AG20443 (cell line): ENCODE measurements at places on chromosomes 13 and 19.
A peak's percentile ranks its signal among the peaks of the same experiment; 100 is the strongest.

DNA sequence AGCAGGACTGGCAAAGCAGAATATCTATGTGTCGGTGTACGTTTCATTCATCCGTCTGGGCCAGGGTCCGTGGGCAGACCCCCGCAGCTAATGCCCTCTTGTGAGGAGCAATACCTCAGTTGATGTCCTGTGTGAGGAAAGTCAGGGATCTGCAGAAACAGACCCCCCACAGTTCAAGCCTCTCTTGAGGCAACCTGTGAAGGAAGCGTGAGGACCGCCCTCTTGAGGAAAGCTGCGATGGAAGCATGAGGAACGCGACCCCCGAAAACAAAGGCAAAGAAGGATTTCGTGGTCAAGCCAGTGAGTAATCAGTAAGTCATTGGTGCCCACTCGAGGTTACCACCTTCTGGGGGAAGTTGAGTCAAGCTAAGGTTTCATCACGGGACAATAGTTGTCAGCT lies 20.9 kb upstream of the ZNF83 start:
- no peak for DNase-seq

DNA sequence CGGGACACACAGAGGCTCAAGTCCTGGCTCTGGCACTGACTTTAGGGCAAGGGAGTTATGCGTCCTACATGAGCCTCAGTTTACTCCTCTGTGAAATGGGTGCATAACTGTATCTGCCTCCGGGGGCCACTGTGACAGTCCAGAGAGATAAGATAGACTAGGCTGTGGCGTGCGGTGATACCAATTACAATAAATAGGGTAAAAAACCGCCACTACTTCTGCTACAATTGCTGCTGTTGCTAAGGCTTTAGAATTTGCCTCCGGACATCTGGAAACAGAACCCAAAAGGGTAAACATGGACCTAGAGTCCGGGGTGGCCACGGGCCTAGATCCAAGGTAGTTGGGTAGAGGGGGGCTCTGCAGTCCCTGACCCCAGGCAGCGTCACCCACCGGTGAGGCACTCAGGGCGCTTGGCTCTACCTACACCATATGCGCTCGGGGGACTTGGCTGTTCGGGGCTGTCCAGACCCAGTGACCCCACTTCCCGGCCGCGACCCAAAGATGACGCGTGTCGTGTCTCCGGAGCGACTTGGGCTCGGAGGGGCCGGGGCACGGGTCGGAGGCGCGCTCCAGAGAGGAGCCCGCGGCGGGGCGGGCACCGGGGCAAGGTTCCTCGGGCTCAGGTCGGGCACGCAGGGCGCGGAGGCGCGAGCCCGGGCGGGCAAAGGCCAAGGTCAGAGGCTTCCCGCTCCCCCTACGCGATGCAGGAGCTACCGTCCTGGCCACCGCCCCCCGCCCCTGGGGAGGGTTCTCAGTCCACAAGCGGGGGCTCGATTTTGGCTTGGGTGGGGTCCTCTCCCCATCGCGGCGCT lies 1.1 kb downstream of the INSR start:
- DNase-seq, result peak; percentile 40

DNA sequence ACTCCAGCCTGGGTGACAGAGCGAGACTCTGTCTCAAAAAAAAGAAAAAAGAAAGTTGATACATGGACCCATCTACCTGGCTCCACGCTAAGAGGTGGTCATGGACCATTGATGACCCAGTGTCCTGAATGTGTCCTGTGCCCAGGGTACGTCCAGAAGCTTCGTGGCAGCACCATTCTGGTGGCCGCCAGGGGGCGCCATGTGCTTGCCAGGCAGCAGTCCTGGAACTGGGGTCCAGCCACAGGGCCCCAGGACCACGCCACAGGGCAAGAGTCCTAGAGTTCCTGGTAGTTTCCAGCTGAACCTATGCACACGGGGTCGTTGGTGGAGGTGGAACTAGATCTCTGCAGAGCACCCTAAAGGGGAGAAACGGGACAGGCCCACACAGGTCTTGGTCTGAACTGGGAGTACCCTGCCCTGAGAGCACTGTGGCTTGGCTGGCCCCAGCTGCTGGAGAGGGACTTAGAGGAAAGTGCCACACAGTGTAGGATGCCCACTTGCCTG lies 19.9 kb upstream of the FBXO27 start:
- peak; percentile 72 for DNase-seq

DNA sequence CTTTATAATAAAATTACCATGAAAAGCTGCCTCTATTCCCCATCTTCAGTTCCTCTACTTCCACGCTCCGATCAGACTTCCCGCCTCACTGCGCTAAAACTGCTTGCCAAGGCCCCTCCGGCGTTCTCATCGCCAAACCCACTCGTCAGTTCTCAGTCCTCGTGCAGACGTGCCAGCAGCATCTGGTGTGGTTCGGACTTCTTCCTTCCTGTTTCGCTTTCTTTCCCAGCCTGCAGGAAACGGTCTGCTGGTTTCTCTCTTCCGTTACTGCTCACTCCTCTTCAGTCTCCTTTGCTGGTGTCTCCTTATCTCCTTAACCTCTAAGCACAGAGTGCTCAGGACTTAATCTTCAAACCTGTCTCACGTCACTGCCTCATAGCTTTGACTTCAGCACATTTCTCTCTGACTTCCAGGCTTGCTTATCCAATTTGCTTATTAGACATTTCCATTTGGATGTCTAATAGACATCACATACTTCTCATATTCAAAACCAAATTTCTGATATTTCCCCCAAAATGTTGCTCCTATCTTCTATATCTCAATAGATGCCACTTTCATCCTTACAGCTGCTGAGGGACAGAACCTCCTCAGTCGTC lies 40.3 kb downstream of the RCBTB2 start:
- DNase-seq, result peak; percentile 82

DNA sequence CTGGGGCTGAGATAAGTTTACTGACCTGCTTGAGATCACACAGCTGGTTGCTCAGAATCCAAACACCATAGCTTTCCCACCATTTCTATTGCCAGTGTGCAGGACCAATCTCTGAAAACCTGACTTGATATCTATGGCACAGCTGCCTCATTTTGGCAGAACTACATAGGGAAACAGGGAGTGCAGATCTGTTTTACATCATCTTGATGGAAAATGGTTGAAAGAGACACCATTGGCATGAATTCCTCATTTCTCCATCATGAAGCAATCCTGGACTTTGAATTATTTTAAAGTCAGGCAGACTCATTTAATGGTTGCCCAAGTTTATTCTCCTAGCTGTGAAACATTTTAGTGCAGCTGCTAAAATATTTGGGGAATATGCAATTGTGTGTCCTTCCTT lies 1628.2 kb upstream of the SLC10A2 start:
- DNase-seq, result no peak
